Adrenal gland (tissue), 19 donors: ENCODE measurements at places on chromosomes 5 and 9. TPM values are rescaled to one million over a fixed set of nuclear protein-coding genes. Genes with fewer than 3 reads are reported as not detected.

DNA sequence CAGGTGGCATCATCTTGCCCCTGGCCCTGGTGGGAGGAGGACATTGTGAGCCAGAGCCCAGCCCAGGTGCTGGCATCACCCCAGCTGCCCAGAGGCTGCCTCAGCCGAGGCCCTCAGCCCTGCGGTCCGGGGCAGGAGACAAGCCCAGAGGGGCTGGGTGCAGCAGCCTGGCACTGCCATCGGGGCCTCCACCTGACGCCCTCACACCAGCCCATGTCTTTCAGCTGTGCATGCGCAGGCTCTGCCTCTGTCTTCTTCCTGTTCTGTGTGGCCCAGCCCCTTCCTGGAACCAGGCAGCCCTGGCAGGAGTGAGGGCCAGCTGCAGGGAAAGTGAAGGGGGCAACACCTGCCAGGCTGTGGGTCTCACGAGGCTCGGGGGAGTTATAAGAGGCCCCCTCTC, 4.8 kb upstream of the CEL start:
- H3K4me1 ChIP-seq = no peaks in the 10 kb centered on the region
- no peak overlapping the region for H3K4me3 ChIP-seq
- DNase-seq = no peak
- H3K36me3 ChIP-seq = peaks cover 58% of the 10 kb centered on the region

DNA sequence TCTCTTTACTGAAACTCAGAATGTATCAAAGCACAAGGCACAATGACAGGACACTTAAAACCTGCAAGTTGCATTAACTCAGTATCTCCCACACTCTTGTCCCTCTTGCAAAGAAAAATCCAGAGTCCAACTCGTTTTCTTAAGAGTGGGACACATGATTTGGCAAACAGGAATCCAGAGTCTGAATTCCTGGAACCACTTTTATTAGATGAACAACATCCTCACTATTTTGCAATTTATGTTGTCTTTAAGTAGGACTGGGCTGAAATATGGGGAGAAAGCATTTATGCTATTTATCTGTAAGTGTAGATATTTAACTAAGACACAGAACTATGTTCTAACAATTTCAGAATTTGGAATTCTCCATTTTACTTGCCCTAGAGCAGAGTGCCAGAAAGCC, 69.1 kb downstream of the ABCA1 start:
- H3K4me3 ChIP-seq = no peak overlapping the region
- H3K27ac ChIP-seq = no peak overlapping the region
- H3K4me1 ChIP-seq = peaks cover 48% of the 10 kb centered on the region
- H3K36me3 ChIP-seq = peaks cover 73% of the 10 kb centered on the region

DNA sequence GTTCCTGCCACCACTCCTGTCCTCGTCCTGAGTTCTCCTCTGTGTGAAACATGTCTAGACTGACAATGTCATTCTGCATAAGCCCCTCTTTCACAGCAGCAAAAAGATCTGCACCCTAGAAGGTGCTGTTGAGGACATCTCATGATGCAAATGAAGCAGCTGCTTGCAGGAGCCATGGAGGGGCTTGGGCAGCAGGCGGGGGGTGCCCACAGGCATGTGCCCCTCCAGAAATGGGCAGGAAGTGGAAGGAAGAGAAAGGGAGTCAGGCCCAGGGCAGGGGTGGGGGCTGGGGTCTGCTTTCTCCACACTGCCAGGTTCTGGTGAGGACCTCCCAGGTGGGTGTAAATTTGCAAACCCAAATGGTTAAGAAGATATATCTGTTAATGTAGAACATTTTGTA, 54.5 kb upstream of the KCNMB1 start:
- no peak overlapping the region for H3K27ac ChIP-seq
- no peaks in the 10 kb centered on the region for H3K27me3 ChIP-seq
- H3K36me3 ChIP-seq = no peaks in the 10 kb centered on the region
- no peak for DNase-seq
- H3K4me3 ChIP-seq = no peak overlapping the region

DNA sequence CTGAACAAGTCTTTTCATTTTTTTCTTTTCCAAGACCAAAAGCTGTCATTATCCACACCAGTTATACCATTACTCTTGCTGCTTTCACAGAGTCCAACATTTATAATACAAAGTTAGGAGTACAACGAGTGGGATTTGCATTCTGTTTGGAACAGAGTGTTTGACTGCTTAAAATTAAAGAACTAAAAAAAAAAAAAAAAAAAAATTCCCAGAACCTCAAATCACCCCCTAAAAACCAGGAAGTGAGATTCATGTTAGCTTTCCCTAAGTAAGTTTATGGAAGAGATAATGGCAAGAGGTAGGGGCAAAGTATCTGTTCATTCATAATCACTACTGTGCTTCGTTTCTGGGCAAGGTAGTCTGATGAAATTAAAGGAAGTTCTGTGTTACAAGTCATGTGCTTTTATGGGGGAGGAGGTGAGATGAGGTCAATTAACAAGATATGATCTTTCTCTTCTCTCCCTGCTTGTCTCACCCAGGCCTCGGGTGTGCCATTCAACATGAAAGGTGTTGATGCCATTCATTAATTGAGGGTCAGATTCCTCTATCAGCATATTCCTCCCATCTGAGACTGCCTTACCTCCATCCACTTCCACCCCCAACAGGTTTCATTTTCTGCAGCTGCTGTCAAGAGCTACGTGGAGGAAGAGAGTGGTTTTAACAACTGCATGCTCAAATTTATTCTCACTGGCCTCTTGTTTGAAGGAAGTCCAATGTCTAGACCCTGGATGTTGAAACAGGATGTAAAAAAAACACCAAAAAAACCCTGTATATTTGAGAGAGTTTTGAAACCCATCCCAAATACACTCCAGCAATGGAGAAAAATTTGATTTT, 58.1 kb downstream of the MARCHF3 start:
- H3K27me3 ChIP-seq = no peaks in the 10 kb centered on the region
- H3K4me1 ChIP-seq = no peaks in the 10 kb centered on the region
- no peak overlapping the region for H3K27ac ChIP-seq

DNA sequence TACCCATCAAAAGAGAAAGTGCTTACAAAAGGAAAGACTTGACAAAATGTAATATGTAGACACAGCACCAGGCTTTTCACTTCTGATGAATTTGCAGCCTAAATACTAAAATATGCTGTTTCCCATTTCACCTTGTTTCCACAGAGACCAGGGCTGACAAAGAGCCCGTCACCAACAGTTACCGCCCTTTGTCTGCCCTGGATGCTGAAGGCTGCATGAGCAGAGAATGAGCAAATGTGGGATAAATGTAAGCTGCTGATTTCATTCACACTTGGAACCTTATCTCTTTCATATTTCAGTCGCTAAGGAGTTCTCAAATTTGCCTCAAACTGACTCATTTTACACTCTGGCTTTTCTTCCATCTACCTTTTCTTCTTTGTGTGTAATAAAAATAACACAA, 213.9 kb downstream of the TMEM167A start:
- no peaks in the 10 kb centered on the region for H3K27me3 ChIP-seq
- H3K36me3 ChIP-seq = no peaks in the 10 kb centered on the region
- no peak for DNase-seq
- H3K27ac ChIP-seq = no peak overlapping the region

GRCh38 chr5:10563945-10564837, at the start of gene ANKRD33B:
Gene ANKRD33B, plus strand, starts transcription at chr5:10564070. Its CDS starts 398 bp downstream, at chr5:10564468.
- H3K27me3 ChIP-seq = peaks cover 37% of the 10 kb centered on the region
- peak within 1 kb of the TSS; percentile 61 for H3K4me3 ChIP-seq
- no peak within 1 kb of the TSS for H3K27ac ChIP-seq
- H3K4me1 ChIP-seq = peaks cover 22% of the 10 kb centered on the region
- no peak for DNase-seq

- no peak overlapping the region for H3K27ac ChIP-seq
- no peaks in the 10 kb centered on the region for H3K36me3 ChIP-seq
- H3K27me3 ChIP-seq = no peaks in the 10 kb centered on the region
- H3K4me3 ChIP-seq = no peak overlapping the region
- H3K4me1 ChIP-seq = no peaks in the 10 kb centered on the region
Observed at GRCh38 chr9:106716820-106717219, 146.1 kb upstream of the ZNF462 start.

- no peaks in the 10 kb centered on the region for H3K4me1 ChIP-seq
- H3K36me3 ChIP-seq = no peaks in the 10 kb centered on the region
- H3K27me3 ChIP-seq = no peaks in the 10 kb centered on the region
Observed at GRCh38 chr9:106059886-106060285, 365.5 kb downstream of the TMEM38B start.

NSUN2 gene
- 23.5 TPM for total RNA-seq

ALDH7A1 gene
- total RNA-seq = 55.3 TPM

TOR1B gene
- total RNA-seq = 19.2 TPM

LEAP2 gene
- 0.87 TPM for total RNA-seq

ADRB2 gene
- total RNA-seq = 0.18 TPM
